ENCODE measurements at places on chromosomes 6 and 20.

DNA sequence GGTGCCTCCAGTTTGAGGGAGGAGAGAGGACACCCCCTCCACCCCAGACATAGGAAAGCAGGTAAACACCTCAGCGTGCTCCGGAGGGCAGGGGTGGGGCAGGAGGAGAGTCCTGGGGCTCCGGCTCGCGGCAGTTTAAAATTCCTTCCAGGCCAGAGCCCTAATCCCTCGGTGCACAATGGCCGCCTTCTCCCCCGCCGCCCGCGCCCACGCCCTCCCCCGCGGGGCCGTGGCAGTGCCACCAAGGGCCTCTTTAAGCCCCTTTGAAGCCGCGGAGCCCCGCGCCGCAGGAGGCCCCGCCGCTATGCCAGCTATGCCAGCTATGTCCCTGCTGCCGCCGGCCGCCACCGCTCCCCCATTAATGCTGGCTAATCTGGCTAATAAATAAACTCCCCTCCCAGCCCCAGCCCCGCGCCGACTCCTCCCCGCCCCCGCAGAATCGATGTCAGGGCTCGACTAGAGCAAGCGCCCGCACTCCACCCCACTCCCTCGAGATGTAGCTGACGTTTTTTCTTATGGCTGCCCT, 125.1 kb downstream of the MRPL14 start:
- no peak for DNase-seq

DNA sequence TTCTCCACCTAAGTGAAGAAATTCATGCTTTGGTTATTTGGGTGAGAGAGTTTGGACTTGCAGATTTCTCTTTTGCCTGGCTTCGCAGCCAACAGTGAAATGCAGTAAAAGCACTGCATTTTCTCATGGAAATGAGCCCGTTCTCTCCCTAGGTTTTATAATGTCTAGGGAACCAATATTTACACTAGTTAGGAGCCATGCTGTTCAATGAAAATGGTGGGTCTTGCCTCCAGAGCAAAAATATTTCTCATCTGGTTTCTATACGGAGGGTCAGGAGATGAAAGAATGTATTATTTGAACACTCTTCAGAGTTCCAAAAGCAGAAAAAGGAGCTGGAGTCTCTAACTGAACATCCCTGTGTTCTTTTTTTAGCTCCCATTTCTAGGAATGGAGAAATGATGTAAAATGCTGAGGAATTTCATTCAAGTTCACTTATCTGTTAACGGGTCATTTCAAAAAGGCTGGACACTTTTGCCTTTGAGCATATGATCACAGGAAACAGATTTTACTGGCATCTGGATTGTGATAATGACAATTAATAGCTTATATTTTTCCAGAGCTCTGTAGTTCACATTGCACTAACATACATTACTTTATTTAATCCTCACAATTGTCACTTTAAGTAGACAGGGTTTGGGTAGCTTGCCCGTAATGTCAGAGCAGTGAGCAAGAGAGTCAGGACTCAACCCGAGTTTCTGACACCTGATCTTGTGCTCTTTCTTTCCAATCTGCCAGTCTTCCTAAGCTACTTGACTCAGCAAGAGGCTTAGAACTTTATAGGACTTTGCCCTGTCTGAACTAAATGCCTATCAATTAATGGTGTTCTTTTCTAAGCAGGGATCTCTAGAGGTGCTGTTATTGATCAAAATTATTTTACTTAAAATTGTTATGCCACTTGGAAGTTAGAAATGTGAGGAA, 78.0 kb downstream of the PPP1R14C start:
- no peak for DNase-seq

DNA sequence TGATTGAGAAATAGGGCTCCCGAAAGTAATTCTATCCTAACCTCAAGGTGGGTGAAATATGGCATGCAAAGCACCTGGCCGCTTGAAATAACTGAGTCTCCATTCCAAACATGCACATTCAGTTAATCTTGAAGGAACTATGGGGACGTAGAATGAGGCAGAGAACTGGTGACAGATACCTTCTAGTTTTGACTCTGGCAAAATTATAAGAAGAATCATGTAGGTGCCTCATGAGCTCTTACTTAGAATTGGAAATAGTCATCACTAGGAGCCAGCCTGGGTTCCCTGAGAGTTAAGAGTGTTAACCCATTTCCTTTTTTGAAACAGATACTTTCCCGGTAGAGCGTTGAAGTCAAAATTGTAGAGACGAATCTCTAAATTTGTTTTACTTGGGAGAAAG, 49.3 kb downstream of the RPF2 start:
- no peak for DNase-seq

DNA sequence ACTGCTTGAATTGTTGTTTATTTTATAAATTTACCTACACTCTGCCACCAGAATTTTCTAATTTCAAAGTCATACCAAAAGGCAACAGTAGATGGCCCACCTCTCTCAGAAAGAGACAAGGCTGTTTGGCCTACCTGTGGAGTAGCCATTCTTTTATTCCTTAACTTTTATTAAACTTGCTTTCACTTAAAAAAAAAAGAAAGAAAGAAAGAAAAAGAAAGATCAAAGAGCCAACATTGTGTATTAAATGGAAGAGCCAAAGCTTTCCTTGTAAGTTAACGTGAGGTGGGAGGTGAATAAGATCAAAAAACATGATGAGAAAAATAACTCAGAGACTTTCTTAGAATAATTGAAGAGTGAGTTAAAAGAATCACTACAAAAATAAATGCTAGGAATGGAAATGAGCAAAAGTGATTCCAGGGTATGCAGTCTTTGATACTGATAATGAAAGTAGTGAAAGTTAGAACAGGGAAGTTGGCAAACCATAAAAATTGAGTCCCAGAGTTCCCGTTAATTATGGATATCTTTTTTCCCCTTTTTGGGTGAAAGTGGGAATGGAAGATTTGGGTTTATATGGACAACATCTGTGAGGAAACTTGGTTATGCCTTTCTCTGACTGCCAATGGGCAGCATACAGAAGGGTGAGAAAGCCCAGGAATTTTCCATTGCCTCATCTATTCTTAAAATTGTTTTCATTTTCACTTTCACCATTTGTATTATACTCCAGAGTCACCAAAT, 35.9 kb upstream of the MYB start:
- DNase-seq: peak; percentile 12

DNA sequence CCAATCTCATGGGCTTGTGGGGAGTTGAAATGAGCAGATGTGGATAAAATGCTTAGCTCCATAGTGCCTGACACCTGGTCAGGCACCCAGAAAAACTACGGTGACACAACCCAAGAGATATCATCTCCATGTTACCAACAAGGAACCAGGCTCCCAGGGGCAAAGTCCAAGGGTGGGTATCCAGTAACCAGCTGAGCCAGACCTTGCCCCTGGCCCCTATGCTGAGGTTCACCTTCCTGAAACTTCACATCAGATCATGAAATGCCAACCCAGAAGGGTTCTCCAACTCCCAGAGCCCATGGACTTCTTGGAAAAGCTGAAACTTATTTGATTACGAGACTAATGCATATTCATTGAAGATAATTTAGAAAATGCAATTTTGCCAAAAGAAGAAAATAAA, 141.8 kb upstream of the KCNG1 start:
- DNase-seq: no peak

- peak; percentile 7 for DNase-seq
These were observed 37.7 kb upstream of the CENPW start for GRCh38 chr6:126302191-126302590.

GRCh38 chr6:15489261-15489962, 173.4 kb downstream of the DTNBP1 start:
- no peak for DNase-seq

GRCh38 chr20:48714764-48715163, 113.0 kb downstream of the PREX1 start:
- no peak for DNase-seq

GRCh38 chr6:10528158-10528981, 7.2 kb downstream of the GCNT2 start:
- DNase-seq: no peak

GRCh38 chr20:47985092-47985850, 200.0 kb upstream of the SULF2 start:
- DNase-seq: no peak

GRCh38 chr6:24100024-24100769, 25.8 kb upstream of the NRSN1 start:
- DNase-seq: no peak

- DNase-seq: no peak
These were observed 554.2 kb downstream of the CDH26 start for GRCh38 chr20:60512443-60512842.

DNA sequence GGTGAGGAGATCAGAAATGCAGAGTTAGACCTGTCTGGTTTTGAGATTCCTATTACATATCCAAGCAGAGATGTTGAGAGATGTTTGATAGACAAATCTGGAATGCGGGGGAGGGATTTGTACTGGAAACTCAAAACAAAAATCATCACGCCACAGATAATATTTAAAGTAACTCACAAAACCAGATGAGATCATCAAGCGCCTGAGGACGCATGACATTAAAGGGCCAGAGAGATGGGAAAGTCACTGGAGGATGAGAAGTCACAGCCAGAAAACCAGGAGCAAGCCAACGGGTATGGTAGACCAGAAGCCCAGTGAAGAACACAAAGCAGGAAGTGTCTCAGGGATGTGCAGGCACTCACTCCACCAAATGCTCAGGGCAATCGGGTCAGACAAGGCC, 87.7 kb downstream of the DLL1 start:
- DNase-seq: no peak

GRCh38 chr6:37354526-37355384, 972 bp downstream of the RNF8 start:
- no peak for DNase-seq

DNA sequence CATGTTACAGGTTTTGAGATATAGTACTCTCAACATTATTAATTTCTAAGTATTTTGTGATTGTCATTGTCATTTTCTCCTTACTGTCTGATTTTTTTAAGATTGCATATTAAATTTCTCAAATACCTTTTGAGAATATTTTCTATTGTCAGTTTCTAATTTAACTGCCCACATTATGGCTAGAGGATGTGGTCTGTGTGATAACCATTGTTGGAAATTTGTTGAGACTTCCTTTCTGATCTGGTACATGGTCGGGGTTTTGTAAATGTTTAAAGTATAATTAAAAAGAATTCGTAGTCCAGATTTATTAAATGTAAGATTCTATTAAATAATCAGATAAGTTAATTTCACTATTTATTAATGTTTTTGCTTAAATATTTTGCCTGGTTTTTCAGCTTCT, 60.1 kb downstream of the SLX4IP start:
- DNase-seq: no peak

DNA sequence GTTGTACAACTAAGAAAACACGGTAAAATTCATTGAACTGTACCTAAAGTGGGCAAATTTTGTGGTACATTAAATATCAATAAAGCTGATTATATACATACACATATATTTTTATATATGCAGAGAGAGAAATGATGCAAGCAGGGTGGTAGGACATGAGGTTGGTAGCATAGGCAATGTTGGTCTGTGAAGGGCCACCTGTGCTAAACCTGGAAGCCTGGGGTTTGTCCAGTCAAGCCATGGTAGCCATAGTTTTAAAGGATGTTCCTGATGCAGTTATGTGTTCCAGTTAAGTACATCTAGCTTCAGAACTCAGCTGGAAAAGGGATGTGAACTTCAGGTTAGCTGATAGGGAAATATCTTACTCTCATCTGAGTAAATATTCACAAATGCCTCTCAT, 60.1 kb downstream of the TRIM38 start:
- no peak for DNase-seq

- DNase-seq: no peak
These were observed 46.7 kb downstream of the SRC start for GRCh38 chr20:37392441-37393195.

- no peak for DNase-seq
These were observed 70.3 kb upstream of the DSP start for GRCh38 chr6:7471171-7471570.

- no peak for DNase-seq
These were observed 183.9 kb upstream of the MCHR2 start for GRCh38 chr6:100177956-100178355.

- no peak for DNase-seq
These were observed 260.0 kb downstream of the FARS2 start for GRCh38 chr6:5521322-5521721.

- no peak for DNase-seq
These were observed 36.8 kb downstream of the CENPW start for GRCh38 chr6:126376682-126377081.

GRCh38 chr6:170269846-170270541, 20.9 kb downstream of the DLL1 start:
- no peak for DNase-seq

- no peak for DNase-seq
These were observed 60.1 kb upstream of the PTPRK start for GRCh38 chr6:128580224-128581110.

GRCh38 chr6:130239755-130240154, 17.0 kb upstream of the SAMD3 start:
- DNase-seq: no peak

DNA sequence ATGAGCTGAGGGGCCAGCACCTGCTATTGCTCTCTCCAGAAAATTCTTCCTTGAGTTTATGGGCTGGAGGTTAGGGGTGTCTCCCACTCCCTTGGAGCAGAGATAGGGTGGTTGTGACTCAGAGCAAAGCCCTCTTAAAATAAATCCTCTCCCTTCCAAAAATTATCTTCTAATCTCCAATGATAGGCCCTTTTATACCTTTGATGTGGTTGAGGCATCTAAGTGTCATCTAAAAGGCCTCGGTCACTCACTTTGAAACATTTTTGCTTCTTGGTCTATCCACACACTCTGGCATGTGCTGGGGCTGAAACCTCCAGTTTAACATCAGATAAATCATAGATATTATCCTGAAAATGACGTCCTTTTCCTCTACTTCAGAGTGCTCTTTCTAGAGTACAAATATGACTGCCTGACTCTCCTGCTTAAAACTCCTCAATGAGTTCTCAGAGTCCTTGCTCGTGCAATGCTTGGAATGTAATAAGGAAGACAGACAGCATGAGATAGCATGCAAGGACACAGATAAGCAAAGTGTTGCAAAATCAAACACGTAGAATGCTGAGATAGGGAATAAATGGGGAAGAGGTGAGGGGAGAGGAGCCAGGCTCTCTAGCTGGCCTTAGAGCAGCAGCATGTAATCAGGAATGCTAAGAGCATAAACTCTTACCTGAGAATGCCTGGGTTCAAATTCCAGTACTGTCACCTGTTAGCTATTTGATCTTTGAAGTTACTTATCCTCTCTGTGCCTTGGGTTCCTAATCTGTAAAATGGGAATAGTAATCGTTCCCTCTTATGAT, 374.1 kb upstream of the CITED2 start:
- no peak for DNase-seq

DNA sequence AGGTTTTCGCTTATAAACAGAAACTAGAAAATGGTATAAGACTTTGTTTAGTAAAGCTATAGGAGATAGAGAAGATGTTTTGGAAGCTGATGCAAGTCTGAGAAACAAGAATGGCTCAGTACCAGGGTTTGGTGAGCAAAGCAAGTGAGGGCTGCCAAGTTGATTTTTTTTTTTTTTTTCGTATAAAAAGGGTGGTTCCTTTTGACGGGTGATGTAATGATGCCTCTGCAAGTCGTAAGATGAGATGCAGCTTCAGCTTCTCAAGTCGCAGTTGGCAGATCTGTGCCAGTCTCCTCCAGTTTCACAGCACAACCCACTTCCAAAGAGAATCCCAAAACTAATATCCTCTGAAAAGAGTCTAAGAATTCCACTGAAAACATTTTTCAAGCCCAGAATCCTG, 252.8 kb upstream of the CDH4 start:
- DNase-seq: no peak
